CD8-positive, alpha-beta memory T cell (primary cell): ENCODE measurements at places on chromosomes 13 and 19.

GRCh38 chr19:5927441-5927821 lies 13.4 kb downstream of the CAPS start:
- no peaks in the 10 kb centered on the region for H3K27me3 ChIP-seq
- H3K36me3 ChIP-seq: peaks cover 89% of the 10 kb centered on the region
- no peak overlapping the region for H3K27ac ChIP-seq
- no peaks in the 10 kb centered on the region for H3K4me1 ChIP-seq
- H3K4me3 ChIP-seq: no peak overlapping the region
- DNase-seq: no peak

DNA sequence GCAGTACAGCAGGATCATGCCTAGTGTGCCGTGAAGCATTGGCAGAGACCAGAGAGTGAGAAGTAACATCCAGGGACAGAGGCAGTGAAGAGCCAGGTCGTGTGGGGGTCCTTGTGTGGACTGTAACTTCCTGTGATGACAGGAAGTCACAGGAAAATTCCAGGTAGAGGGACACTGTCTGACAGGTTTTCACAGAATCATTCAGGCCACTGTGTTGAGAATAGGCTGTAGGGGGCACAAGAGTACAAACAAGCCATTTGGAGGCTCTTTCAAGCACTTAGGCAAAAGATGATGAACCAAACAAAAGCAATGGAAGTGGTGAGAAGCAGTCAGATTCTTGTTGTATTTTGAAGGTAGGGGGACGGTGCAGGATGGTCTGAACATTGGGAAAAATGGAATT lies 46.4 kb downstream of the N4BP2L1 start:
- no peak for DNase-seq
- H3K4me1 ChIP-seq: no peaks in the 10 kb centered on the region
- H3K27ac ChIP-seq: no peak overlapping the region
- H3K4me3 ChIP-seq: no peak overlapping the region
- H3K27me3 ChIP-seq: no peaks in the 10 kb centered on the region
- H3K36me3 ChIP-seq: no peaks in the 10 kb centered on the region

DNA sequence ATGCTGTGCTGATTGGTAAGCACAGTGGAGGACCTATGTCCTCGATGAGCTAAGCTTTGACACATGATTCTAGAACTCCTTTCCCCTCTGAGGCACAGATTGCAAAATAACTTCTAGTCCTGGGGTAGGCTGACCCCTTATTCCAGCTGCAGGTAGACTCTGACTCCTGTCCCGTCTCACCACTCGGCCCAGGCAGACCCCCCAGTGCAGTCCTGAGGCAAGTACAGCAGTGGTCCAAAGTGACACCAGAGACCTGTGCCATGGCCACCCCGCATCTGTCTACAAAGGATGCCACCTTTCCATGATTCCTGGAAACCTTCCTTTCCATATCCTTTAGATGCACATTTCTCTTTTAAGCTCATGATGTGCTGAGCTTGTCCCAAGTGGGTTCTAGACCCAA lies 482.5 kb downstream of the ZNF536 start:
- H3K27ac ChIP-seq: no peak overlapping the region
- no peaks in the 10 kb centered on the region for H3K4me1 ChIP-seq
- DNase-seq: no peak
- no peaks in the 10 kb centered on the region for H3K27me3 ChIP-seq
- no peaks in the 10 kb centered on the region for H3K36me3 ChIP-seq
- H3K4me3 ChIP-seq: no peak overlapping the region

DNA sequence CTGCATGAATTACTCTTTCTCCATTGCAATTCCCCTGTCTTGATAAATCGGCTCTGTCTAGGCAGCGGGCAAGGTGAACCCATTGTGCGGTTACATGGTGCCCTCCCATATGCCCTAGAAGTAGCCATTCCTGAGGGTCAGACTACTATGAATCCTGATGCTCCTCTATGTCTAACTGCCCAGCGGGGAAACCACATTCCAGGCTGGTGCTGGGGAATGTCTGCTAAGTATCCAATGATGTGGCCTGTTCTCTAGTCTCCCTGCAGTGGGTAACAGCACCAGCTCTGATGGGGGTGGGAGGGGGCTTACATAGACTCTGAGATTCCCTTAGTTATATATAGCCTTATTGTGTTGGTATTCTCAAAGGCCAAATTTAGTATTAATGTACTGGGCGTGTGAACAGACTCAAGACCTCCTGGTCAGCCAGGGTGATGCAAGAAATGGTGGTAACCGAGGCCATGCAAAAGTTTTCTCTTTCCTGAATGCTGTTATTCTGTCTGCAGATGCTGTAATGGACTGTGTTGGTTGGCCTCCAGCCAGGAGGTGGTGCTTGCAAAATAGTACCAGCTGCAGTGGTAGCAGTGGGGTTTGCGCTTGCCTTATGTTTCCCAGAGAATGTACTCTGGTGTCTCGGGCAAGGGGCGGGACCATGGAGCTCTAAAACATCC lies 564.8 kb upstream of the SLITRK1 start:
- DNase-seq: no peak
- H3K36me3 ChIP-seq: no peaks in the 10 kb centered on the region
- no peaks in the 10 kb centered on the region for H3K4me1 ChIP-seq
- no peaks in the 10 kb centered on the region for H3K27me3 ChIP-seq
- H3K27ac ChIP-seq: no peak overlapping the region

GRCh38 chr13:93670866-93671265 lies 444.3 kb downstream of the GPC6 start:
- no peaks in the 10 kb centered on the region for H3K27me3 ChIP-seq
- no peaks in the 10 kb centered on the region for H3K4me1 ChIP-seq
- H3K4me3 ChIP-seq: no peak overlapping the region
- DNase-seq: no peak

GRCh38 chr19:48311384-48311783 lies 14.0 kb upstream of the EMP3 start:
- no peaks in the 10 kb centered on the region for H3K36me3 ChIP-seq
- DNase-seq: no peak
- no peak overlapping the region for H3K27ac ChIP-seq
- no peaks in the 10 kb centered on the region for H3K4me1 ChIP-seq
- H3K27me3 ChIP-seq: no peaks in the 10 kb centered on the region

- no peak overlapping the region for H3K4me3 ChIP-seq
- H3K36me3 ChIP-seq: no peaks in the 10 kb centered on the region
- no peaks in the 10 kb centered on the region for H3K27me3 ChIP-seq
- no peaks in the 10 kb centered on the region for H3K4me1 ChIP-seq
- no peak overlapping the region for H3K27ac ChIP-seq
- no peak for DNase-seq
Measured at GRCh38 chr19:2865334-2866100, 1.6 kb upstream of the ZNF556 start.

DNA sequence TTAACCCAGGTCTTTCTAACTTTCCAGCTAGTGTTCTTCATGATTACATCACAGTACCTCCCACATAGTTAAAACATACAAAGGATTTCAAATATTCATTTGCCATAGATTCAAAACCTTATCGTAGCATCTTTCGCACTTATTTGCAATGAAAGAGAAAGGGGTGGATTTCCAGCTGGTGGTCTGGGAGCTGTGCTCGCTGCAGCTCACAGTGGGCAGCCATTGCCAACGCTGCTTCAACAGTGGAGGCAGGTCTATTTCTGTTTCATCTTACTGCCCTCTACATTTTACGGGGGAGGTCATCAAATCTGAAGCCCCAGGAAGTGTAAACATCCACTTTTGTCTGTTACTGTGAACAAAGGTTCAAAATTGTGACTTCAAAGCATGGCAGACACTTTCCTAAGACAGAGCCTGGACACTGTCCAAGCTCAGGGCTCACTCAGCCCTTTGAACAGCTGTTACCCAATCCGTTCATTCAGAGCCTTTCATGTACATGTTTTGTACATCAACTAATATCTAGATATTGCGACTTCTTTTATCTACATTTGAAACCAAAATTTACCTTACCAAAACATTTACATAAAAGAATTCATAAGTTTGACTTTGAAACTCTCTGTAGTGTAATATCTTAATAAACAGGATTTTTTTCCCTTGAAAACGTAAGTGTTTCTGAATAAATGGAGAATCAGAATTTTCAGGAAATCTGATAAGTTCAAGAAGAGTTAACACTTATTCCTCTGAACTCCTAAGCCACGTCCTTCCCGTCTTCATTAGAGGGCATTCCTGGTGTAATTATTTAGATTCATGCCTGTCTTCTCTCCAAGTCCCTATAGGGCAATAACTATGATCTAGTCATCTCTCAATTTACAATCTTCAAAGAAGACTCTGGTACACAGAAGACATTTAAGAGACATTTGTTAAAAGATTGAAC lies 25.1 kb downstream of the STARD13 start:
- H3K4me3 ChIP-seq: no peak overlapping the region
- no peaks in the 10 kb centered on the region for H3K27me3 ChIP-seq
- DNase-seq: no peak
- H3K4me1 ChIP-seq: no peaks in the 10 kb centered on the region

- peak overlapping the region; percentile 58 for H3K27ac ChIP-seq
- H3K4me3 ChIP-seq: peak overlapping the region; percentile 70
- peaks cover 32% of the 10 kb centered on the region for H3K36me3 ChIP-seq
- peak; percentile 74 for DNase-seq
- H3K27me3 ChIP-seq: no peaks in the 10 kb centered on the region
Measured at GRCh38 chr19:17184371-17184841, 30.8 kb upstream of the USE1 start.

GRCh38 chr13:52012512-52012836 lies 276 bp downstream of the ALG11 start:
- peak overlapping the region; percentile 64 for H3K27ac ChIP-seq

DNA sequence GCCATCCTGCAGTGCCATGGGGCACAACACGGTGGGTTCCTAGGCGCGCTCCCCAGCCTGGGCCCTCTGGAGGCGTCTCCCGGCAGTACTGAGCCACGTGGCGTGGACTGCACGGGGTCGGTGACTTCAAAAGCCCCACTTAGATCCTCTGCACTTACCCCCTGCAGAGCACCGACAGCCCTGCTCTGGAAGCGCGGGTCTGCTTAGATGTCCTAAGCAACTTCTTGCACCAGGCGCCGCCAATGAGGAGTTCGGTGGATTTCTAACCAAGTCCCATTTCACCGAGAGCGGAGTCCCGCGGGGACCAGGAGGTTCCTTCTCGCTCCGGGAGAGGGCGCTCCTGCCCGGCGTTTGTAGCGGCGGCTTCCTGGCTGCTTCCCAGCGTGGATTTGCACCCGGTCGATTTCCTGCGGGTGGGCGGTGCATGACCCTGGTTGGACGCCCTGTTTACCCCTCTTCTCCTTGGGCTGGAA lies 25.2 kb upstream of the ZNF845 start:
- no peak overlapping the region for H3K4me3 ChIP-seq
- no peaks in the 10 kb centered on the region for H3K4me1 ChIP-seq
- DNase-seq: no peak

DNA sequence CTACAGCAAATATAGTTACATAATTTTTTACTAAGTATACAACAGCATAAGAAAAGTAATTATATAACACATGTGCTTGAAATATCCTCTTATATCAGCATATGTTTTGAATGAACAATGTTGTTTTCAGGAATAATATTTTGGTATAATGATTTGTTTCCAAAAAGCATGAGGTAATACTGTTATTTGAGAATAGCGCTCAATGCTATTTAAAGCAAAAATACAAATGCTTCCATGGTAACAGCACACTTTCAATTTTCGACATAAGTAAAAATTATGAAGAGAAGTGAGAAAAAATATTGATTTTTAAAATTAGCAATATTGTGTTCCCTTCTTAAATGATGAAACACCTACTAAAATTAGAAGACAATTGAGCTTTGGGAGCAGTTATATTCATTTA lies 715.9 kb upstream of the ATXN8OS start:
- no peaks in the 10 kb centered on the region for H3K27me3 ChIP-seq
- no peak overlapping the region for H3K4me3 ChIP-seq
- H3K27ac ChIP-seq: no peak overlapping the region
- no peaks in the 10 kb centered on the region for H3K36me3 ChIP-seq
- no peaks in the 10 kb centered on the region for H3K4me1 ChIP-seq
- DNase-seq: no peak

DNA sequence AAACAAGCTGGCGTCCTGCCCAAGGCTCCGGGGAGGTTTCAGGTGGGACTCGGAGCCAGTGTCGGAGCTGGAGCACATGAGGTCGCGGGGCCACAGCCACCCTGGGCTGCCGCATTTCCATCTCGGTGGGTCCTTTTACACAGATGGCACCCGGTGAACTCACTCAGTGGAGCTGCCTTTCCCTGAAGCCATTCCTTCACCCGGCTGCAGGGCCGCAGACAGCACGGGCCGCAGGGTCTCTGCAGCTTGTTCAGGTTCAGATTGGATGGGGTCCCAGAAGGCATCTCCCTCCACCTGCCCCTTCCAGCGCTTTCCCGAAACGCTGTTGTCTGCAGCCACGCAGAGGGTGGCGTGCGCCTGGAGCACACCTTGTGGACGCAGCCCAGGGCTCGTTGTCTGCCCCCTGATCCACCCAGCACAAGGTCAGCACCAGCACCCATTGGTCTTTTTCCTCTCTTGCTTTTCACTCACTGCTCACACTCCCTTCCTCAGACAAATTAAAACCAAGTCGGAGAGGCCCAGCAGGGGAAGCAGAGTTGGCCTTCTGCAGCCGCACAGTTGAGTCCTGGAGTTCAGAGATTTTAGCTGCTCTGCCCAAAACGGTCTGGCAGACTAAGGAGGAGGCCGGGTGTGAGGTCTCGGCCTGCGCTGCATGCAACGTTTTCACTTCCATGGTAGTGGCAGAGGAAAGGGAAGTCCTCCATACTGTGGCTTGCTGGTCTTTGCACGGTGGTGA lies 18.1 kb downstream of the MCF2L start:
- no peaks in the 10 kb centered on the region for H3K4me1 ChIP-seq
- no peaks in the 10 kb centered on the region for H3K27me3 ChIP-seq
- no peak overlapping the region for H3K27ac ChIP-seq

DNA sequence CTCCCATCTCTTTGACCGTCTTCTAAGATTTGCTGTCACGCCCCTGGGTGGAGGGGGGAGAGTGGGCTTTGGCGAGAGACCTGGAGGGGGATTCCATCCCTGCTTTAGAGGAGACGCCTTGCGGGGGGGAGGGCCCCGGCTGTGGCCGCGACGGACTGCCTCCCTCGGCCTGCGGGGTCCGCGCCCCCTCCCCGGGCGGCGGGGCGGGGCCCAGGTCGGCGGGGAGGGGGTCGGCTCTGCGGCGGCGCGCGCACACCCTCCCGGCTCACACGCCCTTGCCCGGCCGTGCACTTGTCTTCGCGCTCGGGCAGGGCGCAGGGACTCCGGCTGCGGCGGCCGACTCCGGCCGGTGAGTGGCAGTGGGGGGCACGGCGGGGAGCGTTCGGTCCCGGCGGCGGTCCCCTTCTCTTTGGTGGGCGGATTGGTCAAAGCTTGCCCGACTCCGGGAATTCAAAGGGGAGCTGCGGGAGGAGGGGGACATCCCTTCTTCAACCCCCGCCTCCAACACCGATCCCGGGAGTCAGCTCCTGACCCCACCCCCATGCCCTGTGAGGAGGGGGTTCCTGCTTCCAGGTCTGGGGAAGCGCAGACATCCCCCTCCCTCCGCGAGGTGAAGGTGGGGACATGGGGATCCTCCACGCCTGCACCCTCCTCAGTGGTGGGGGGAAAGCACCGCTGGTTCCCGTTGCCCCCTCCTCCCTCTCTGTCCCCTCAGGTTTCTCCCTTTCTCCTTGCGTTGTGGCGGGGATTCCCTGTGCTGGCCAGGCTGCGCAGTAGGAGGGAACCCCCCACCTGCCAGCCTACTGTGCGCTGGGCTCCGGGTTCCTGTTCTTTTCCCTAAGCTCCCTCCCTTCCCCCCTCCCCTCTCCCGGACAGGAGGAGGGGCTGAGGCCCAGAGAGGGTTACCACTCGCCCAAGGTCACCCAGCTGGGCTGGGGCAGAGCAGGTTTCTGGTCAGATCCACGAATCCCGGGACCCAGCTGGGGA lies 14.6 kb upstream of the KCNN1 start:
- H3K27me3 ChIP-seq: peaks cover 44% of the 10 kb centered on the region
- peak overlapping the region; percentile 30 for H3K27ac ChIP-seq
- peaks cover 49% of the 10 kb centered on the region for H3K4me1 ChIP-seq

GRCh38 chr13:68257111-68257842 lies 1027.1 kb upstream of the PCDH9 start:
- H3K36me3 ChIP-seq: no peaks in the 10 kb centered on the region
- H3K4me1 ChIP-seq: no peaks in the 10 kb centered on the region
- no peak for DNase-seq
